ENCODE measurements at places on chromosomes 1 and 21.

- no peak for DNase-seq
Measured at GRCh38 chr1:204420039-204421004, 8.7 kb upstream of the PPP1R15B start.

DNA sequence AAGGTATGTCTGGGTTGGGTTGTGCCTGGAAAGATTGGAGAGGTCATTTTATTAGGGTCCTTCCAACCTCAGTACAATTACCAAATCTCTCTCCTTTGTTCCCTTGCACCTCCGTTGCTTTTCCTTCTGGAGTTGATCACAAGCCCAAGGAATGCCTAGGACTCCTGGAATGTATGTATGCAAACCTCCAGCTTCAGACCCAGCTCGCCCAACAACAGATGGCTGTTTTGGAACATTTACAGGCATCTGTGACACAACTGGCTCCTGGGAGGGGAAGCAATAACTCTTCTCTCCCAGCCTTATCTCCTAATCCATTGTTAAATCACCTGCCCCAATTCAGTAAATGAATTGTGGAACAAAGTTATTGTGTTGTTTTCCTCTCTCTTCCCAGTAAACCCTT lies 8.3 kb downstream of the TSACC start:
- DNase-seq = no peak

DNA sequence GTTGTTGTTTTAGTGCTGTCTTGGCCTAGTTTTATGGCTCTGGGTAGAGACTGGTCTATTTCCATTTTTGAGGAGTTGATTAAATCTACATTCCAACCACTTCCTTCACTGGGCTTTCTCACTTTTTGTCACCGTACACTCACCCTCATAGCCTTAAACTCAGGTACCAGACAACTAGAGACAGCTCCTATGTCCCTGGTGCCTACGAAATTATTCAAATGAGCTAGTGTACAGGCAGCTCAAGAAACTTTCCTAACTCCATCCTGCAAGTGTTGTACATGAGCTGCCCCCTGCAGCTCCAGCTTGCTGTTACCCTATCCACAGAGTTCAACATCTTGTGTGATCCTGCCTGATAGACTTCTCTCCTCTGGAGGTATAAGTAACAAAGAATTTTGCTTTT lies 704.8 kb upstream of the RGS18 start:
- no peak for DNase-seq

DNA sequence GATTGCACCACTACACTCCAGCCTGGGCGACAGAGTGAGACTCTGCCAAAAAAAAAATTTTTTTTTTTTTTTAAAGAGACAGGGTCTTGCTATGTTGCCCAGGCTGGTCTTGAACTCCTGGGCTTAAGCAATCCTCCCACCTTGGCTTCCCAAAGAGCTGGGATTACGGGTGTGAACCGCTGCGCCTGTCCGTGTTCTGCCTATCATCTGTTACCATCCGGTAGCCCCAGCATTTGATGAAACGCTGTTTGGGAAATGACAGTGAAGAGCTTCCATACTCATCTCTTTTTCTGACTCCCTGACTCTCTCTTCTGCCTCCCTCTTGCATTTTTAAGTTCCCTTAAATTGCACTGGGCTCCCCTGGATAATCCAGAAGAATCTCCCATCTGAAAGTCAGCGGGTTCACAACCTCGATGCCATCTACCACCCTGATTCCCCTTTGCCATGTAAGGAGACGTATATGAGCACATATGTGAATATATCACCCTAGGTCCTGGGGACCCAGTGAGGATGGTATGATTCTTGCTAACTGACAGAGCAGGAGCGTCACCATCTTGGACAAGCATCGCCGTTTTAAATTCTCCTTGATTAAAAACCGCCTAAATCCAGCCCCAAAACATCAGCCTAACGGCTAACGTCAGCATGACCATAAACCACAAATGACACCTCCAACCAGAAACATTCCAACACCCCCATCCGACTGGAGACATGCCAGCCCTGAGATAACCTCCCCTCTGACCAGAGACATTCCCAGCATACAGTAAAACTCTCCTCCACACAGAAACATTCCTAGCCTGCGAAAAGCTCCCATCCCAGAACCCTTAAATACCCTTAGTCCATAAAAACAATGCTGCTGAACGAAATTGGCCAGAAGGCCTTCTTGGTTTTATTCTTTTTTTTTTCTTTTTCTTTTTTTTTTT lies 12.4 kb downstream of the TNFRSF8 start:
- no peak for DNase-seq

- no peak for DNase-seq
Measured at GRCh38 chr1:152623203-152623844, 421 bp upstream of the LCE3A start.

- DNase-seq = no peak
Measured at GRCh38 chr1:110501488-110502132, 17.4 kb downstream of the KCNA10 start.

- no peak for DNase-seq
Measured at GRCh38 chr1:13703128-13703513, 3.1 kb downstream of the PRDM2 start.

GRCh38 chr1:230127105-230128054 lies 60.3 kb downstream of the GALNT2 start:
- no peak for DNase-seq

- DNase-seq = no peak
Measured at GRCh38 chr1:228211531-228212414, 3.9 kb downstream of the OBSCN start.

- no peak for DNase-seq
Measured at GRCh38 chr1:224219612-224220059, 36.6 kb downstream of the DEGS1 start.

Measured in NCI-H2029 (cell line).